ENCODE measurements at places on chromosomes 3 and 15. TPM values are rescaled to one million over a fixed set of nuclear protein-coding genes. Genes with fewer than 3 reads are reported as not detected.

Gene VIPR1
- 19.2 TPM for total RNA-seq

DNA sequence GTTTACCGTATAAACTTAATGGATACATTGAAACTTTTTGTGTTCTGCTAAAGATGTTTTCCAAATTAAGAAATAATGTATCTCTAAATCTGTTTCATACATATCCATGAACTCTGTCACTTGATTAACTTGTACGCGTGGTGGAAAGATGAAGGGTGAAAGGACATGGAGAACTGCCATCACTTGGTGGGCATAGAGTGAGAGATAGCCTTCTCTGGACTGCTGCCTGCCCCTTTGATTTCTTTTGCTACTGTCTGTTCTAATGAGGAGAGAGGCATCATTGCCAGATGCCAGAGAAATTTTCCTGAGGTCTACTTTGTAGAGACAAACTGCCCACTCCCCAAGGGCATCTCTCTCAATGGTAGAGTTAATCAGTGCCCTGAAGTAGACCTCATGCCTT is 120.5 kb downstream of the SLMAP start:
- no peaks in the 10 kb centered on the region for H3K4me1 ChIP-seq
- H3K27me3 ChIP-seq: no peaks in the 10 kb centered on the region
- H3K27ac ChIP-seq: no peak overlapping the region
- no peak for DNase-seq
- H3K4me3 ChIP-seq: no peak overlapping the region

DNA sequence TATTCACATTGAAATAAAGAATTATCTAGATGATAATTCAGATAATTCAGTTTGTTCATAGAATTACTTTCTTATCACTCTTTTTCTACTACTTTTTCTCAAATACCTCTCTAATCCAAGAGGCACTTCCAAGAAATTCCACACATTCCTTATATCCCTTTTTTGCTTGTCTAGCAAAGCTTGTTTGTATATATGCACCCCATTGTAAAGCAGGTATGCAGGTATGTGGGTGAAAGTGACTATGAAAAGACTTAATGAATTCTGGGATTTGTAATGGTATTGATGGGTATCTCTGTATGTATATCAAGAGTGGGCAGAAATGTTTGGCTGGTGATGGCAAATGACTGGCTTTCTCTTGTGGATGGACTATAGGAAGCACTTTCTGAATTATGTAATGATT is 94.1 kb upstream of the FGF7 start:
- H3K27me3 ChIP-seq: no peaks in the 10 kb centered on the region
- no peak overlapping the region for H3K27ac ChIP-seq
- no peaks in the 10 kb centered on the region for H3K36me3 ChIP-seq
- no peaks in the 10 kb centered on the region for H3K4me1 ChIP-seq
- H3K4me3 ChIP-seq: no peak overlapping the region

DNA sequence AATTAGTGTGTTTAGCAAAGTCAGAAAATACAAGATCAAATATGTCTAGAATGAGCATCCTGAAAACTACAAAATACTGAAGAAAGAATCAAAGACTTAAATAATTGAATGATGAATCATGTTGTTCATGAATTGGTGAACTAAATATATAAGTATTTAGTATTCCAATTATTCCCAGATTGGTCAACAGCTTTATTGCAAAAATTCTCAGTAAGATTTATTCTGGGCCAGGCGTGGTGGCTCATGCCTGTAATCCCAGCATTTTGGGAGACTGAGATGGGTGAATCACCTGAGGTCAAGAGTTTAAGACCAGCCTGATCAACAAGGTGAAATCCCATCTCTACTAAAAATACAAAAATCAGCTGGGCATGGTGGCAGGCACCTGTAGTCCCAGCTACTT is 250.0 kb upstream of the NECTIN3 start:
- H3K4me1 ChIP-seq: no peaks in the 10 kb centered on the region
- no peaks in the 10 kb centered on the region for H3K36me3 ChIP-seq
- no peak overlapping the region for H3K27ac ChIP-seq
- no peak overlapping the region for H3K4me3 ChIP-seq
- H3K27me3 ChIP-seq: no peaks in the 10 kb centered on the region
- no peak for DNase-seq

GRCh38 chr15:29105151-29105854 is 164.3 kb downstream of the NSMCE3 start:
- no peaks in the 10 kb centered on the region for H3K36me3 ChIP-seq
- no peak overlapping the region for H3K27ac ChIP-seq
- H3K4me1 ChIP-seq: no peaks in the 10 kb centered on the region
- no peak overlapping the region for H3K4me3 ChIP-seq
- no peaks in the 10 kb centered on the region for H3K27me3 ChIP-seq

DNA sequence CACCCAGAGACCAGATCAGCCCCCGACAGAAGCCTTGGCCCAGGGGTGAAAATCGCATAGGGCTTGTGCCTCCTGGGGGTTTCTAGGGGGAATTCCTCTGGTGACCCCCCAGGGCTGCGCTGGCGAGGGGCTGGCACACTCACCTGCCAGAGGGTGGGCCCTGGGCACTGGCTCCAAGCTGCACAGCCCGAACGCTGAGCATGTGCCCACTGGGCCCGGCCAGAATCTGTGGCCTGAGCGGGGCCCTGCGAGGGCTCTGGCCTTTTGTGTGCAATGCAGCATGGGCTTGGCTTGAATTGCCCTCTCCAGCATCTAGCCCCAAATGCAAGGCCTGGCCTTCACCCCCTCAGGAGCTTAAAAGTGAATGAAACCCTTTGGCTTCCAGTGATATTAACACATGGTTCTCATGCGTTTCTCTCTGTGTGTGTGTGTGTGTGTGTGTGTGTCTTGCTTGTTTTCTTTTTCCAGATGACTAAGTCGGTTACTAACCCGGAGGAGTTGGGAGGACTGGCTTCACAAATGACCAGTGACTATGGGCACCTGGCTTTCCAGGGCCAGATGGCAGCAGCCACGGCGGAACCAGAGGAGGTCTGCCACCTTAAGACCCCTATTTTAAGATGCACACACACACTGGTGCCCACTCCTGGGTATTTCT is 259.1 kb upstream of the TPM1 start:
- H3K36me3 ChIP-seq: no peaks in the 10 kb centered on the region
- H3K4me1 ChIP-seq: peaks cover 13% of the 10 kb centered on the region
- no peak overlapping the region for H3K27ac ChIP-seq
- H3K4me3 ChIP-seq: no peak overlapping the region
- DNase-seq: no peak

Measured in hepatocyte (in vitro differentiated cells).